ENCODE measurements at places on chromosomes 1 and 21. TPM values are rescaled to one million over a fixed set of nuclear protein-coding genes. Genes with fewer than 3 reads are reported as not detected.

DNA sequence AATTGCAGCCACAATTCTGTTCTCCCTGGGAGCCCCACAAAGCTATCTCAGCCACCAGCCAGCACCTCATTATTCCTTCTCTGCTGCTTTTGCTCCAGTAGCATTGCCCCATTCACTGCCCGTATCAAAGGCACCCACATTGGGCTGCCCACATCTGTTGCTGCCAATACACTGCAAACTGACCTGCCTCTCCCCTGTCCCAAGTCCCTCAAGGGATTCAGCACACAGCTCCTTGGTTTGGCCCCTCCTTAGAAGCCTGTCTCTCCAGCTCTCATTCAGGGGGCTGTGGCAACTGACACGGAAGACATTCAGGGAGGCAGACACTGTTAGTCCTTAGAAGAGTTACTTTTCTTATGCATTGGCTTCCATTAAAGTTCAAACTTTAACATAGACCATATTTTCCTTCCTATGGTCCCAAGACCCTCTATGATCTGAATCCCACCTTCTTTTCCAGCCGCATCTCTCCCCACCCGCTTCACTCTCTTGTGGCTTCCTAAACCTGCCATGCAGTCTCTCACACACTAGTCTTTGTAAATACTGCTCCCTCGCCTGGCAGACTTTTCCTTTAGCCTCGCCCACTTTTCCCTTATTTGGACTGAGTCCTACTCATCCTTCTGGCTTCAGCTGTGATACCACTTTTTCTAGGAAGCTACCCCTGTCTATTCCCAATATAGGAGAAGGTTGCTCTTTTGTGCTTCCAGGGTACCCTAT is 19.3 kb upstream of the KLHDC8A start:
- H3K4me3 ChIP-seq: no peak overlapping the region
- no peak overlapping the region for H3K27ac ChIP-seq
- H3K27me3 ChIP-seq: peaks cover 40% of the 10 kb centered on the region
- H3K36me3 ChIP-seq: no peaks in the 10 kb centered on the region
- H3K4me1 ChIP-seq: peaks cover 10% of the 10 kb centered on the region

- H3K27me3 ChIP-seq: no peaks in the 10 kb centered on the region
- peak overlapping the region; percentile 50 for H3K27ac ChIP-seq
Measured at GRCh38 chr1:3891329-3891865, 8.7 kb downstream of the C1orf174 start.

DNA sequence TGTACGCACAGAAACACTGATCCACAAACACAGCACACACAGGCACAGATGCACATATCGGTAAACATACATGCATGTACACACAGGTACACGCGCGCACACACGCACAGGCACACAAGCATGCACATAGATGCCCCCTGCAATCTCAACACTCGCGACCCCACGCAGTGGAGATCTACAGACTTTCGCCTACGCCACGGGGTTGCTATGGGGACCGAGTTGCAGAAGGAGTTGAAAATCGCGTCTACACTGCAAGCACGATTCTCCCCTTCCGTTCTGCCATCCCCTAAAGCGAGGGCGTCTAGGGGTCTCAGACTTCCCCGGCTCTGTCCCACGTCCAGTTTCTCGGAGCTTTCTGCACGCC is 826 bp downstream of the TRIM17 start:
- peak overlapping the region; percentile 70 for H3K4me3 ChIP-seq
- H3K27me3 ChIP-seq: peaks cover 28% of the 10 kb centered on the region
- no peak for DNase-seq
- peaks cover 6% of the 10 kb centered on the region for H3K36me3 ChIP-seq
- peaks cover 36% of the 10 kb centered on the region for H3K4me1 ChIP-seq
- no peak overlapping the region for H3K27ac ChIP-seq

- H3K27me3 ChIP-seq: no peaks in the 10 kb centered on the region
- H3K4me1 ChIP-seq: peaks cover 5% of the 10 kb centered on the region
- DNase-seq: no peak
- no peak overlapping the region for H3K4me3 ChIP-seq
Measured at GRCh38 chr1:204085876-204086275, 13.0 kb downstream of the SOX13 start.

DNA sequence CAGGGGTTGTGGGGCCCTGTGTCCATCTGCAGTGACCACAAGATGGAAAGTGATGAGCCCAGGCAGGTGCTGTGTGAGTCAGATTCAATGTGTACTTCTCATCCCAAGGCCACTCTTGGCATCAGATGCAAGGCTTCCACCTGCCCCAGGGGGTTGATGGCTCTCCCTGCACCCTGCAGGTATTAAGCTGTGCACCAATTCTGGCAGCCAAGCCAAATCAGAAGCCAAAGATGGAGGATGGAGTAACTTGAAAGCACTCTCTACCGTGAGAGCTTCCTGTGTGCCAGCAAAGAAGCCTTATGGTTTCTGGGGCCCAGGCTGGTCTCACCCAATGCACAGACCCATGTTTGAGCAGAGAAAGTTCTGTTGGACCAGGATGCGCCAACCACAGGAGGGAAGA is 44.3 kb upstream of the TENT5C start:
- H3K4me1 ChIP-seq: peaks cover 2% of the 10 kb centered on the region
- DNase-seq: peak; percentile 11
- no peak overlapping the region for H3K27ac ChIP-seq
- peaks cover 2% of the 10 kb centered on the region for H3K36me3 ChIP-seq

GRCh38 chr1:228668553-228669241 is 66.6 kb upstream of the RHOU start:
- H3K36me3 ChIP-seq: no peaks in the 10 kb centered on the region
- no peaks in the 10 kb centered on the region for H3K4me1 ChIP-seq
- no peak overlapping the region for H3K27ac ChIP-seq
- no peak overlapping the region for H3K4me3 ChIP-seq
- peaks cover 3% of the 10 kb centered on the region for H3K27me3 ChIP-seq

GRCh38 chr1:119114786-119115185 is 25.7 kb downstream of the WARS2 start:
- peaks cover 2% of the 10 kb centered on the region for H3K36me3 ChIP-seq
- H3K4me1 ChIP-seq: no peaks in the 10 kb centered on the region
- no peak for DNase-seq
- H3K4me3 ChIP-seq: no peak overlapping the region
- no peak overlapping the region for H3K27ac ChIP-seq

DNA sequence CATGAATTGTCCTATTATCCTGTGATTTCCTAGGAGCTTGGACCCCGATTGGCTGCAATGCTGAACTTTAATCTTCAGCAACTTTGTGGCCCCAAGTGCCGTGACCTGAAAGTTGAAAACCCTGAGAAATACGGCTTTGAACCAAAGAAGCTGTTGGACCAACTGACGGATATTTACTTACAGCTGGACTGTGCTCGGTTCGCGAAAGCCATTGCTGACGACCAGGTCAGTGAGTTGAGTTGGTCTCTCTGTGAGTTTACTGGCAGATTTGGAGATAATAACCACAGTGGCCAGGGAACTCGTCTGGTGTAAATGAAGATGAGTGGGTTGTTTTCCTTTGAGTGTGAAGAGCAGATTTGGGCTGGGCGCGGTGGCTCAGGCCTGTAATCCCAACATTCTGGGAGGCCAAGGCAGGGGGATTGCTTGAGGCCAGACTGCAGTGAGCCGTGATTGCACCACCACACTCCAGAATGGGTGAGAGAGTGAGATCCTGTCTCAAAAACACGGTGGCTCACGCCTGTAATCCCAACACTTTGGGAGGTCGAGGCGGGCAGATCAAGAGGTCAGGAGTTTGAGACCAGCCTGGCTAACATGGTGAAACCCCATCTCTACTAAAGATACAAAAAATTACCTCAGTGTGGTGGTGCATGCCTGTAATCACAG is 39.1 kb upstream of the KIF1B start:
- no peak for DNase-seq
- H3K27ac ChIP-seq: peak overlapping the region; percentile 97
- H3K36me3 ChIP-seq: peaks cover 55% of the 10 kb centered on the region
- H3K4me3 ChIP-seq: no peak overlapping the region
- no peaks in the 10 kb centered on the region for H3K27me3 ChIP-seq

GRCh38 chr1:109932679-109933078 is 22.0 kb downstream of the CSF1 start:
- no peak for DNase-seq
- peaks cover 24% of the 10 kb centered on the region for H3K4me1 ChIP-seq
- no peak overlapping the region for H3K4me3 ChIP-seq
- H3K27ac ChIP-seq: no peak overlapping the region
- peaks cover 15% of the 10 kb centered on the region for H3K27me3 ChIP-seq

DNA sequence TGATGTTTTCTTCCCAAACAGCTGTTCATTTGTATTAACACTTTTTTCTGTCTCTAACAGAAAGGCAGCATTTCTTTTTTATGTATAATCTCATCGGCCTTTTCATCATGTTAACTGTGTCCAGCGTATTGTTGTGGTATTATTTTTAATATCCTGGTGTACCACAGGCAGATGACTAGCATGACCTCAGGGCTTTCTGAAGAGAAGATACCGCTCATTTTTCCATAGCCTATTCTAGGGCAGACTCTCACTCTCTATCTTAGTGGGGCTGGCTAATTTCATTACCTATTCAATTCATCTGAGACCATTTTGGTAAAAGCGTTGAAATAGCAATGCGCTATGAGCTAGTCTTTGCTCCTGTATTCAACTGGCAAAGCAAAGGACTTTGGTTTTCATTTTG is 209.9 kb downstream of the SDCCAG8 start:
- no peaks in the 10 kb centered on the region for H3K36me3 ChIP-seq
- H3K4me3 ChIP-seq: no peak overlapping the region
- no peak for DNase-seq
- no peaks in the 10 kb centered on the region for H3K27me3 ChIP-seq

DNA sequence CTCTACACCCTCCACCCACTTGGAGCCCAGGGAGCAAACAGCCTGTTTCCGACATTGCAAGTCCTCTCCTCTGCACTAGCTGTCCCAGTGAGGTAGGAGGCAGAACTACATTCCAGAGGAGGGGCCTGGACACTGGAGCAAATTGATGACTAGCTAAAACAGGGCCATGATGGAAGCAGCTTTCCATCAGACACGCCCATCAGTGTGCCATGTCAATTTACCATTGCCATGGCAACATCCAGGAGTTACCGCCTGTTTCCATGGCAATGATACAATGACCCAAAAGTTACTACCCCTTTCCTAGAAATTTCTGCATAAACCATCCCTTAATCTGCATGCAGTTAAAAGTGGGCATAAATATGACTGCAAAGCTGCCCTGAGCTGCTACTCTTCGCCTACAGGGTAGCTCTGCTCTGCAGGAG is 647.1 kb downstream of the PTPRU start:
- H3K27ac ChIP-seq: no peak overlapping the region
- no peaks in the 10 kb centered on the region for H3K4me1 ChIP-seq
- DNase-seq: no peak
- peaks cover 3% of the 10 kb centered on the region for H3K27me3 ChIP-seq
- H3K4me3 ChIP-seq: no peak overlapping the region
- H3K36me3 ChIP-seq: no peaks in the 10 kb centered on the region

DNA sequence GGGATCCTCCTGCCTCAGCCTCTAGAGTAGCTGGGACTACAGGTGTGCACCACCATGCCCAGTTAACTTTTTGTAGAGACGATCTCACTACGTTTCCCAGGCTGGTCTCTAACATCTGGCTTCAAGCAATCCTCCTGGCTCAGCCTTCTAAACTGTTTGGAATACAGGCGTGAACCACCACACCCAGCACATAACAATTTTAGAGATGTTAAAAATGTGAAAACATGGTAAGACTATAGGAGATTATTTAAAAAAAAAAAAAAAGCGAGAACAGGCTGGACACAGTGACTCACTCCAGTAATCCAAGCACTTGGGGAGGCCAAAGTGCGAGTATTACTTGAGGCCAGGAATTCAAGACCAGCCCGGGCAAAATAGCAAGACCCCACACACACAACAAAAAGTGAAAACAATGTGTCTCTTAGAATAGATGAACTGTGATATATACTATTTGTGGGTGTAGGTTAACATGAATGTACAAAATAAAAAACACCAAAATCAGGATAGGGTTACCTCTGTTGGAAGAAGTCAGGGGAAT is 19.6 kb downstream of the CCDC18 start:
- DNase-seq: no peak
- H3K4me3 ChIP-seq: no peak overlapping the region
- no peak overlapping the region for H3K27ac ChIP-seq
- H3K4me1 ChIP-seq: peaks cover 5% of the 10 kb centered on the region

DNA sequence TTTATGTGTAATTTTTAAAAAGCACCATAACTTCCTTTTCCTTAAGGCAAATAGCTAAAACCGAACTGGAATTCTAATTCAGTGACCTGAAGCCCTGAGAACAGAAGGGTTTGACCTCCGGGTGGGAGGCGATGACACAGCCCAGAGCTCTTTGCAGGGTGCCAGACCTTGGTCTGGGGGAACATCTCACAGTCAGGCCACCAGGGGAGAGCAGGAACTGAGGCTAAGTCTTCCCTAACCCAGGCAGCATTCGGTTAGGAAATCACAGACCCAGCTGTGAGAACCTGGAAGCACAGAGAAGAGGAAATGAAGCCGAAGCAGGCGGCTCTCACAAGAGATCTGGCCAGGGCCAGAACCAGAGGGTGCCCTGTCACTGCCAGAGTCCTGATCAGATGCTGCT is 444.8 kb downstream of the TTLL7 start:
- H3K4me3 ChIP-seq: no peak overlapping the region
- no peak for DNase-seq
- no peak overlapping the region for H3K27ac ChIP-seq
- no peaks in the 10 kb centered on the region for H3K27me3 ChIP-seq
- no peaks in the 10 kb centered on the region for H3K4me1 ChIP-seq
- no peaks in the 10 kb centered on the region for H3K36me3 ChIP-seq

DNA sequence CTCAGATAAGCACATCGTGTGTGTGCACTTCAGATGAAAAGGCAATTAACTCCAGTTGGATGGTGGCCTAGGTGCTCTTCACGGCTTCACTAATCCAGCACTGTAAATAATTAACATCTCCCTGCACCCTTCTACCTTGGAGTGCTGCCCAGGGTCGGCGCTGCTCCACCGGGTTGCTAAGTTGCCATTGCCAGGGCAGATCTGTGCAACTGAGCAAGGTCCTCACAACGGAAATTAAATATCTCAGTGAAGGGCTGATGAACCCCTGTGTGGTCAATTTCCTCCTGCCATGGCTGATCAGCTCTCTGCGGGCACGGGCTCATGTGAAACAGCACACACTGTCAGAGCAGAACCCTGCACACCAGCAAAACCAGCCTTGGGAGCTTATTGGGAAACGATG is 63.2 kb downstream of the SYDE2 start:
- no peak overlapping the region for H3K27ac ChIP-seq
- peaks cover 6% of the 10 kb centered on the region for H3K27me3 ChIP-seq
- H3K36me3 ChIP-seq: no peaks in the 10 kb centered on the region
- no peak overlapping the region for H3K4me3 ChIP-seq

- H3K4me3 ChIP-seq: peak overlapping the region; percentile 87
- H3K36me3 ChIP-seq: peaks cover 34% of the 10 kb centered on the region
- H3K27me3 ChIP-seq: peaks cover 4% of the 10 kb centered on the region
- peak overlapping the region; percentile 82 for H3K27ac ChIP-seq
- peak; percentile 41 for DNase-seq
- peaks cover 38% of the 10 kb centered on the region for H3K4me1 ChIP-seq
Measured at GRCh38 chr1:21175324-21175669, 1.4 kb downstream of the EIF4G3 start.

Gene FCRL6
- total RNA-seq: not detected

Gene GJA5
- not detected for total RNA-seq

Gene SLAMF9
- total RNA-seq: not detected

Gene KRTAP11-1
- not detected for total RNA-seq

Gene CDC14A
- 41.8 TPM for total RNA-seq

Gene ATXN7L2
- total RNA-seq: 7.0 TPM

Gene VANGL2
- total RNA-seq: not detected

Gene BLACAT1
- total RNA-seq: 0.65 TPM

Gene ANGPTL3
- not detected for total RNA-seq

Gene FASLG
- total RNA-seq: 3.9 TPM

Gene ANKRD34A
- total RNA-seq: 3.7 TPM

Gene HES4
- not detected for total RNA-seq

Gene TSPAN2
- 2.4 TPM for total RNA-seq

Measured in activated CD4-positive, alpha-beta memory T cell treated with anti-CD3 and anti-CD28 coated beads, Interleukin-2, amount 10 ng/mL, durations not matched to agents 7 days and 5 days (primary cell).